ENCODE measurements at places on chromosomes 16 and 17.
A peak's percentile ranks its signal among the peaks of the same experiment; 100 is the strongest.

GRCh38 chr17:68210570-68211315 is 37.1 kb upstream of the AMZ2 start:
- DNase-seq = no peak

- no peak for DNase-seq
Observed at GRCh38 chr16:69424935-69425784, 741 bp downstream of the CYB5B start.

DNA sequence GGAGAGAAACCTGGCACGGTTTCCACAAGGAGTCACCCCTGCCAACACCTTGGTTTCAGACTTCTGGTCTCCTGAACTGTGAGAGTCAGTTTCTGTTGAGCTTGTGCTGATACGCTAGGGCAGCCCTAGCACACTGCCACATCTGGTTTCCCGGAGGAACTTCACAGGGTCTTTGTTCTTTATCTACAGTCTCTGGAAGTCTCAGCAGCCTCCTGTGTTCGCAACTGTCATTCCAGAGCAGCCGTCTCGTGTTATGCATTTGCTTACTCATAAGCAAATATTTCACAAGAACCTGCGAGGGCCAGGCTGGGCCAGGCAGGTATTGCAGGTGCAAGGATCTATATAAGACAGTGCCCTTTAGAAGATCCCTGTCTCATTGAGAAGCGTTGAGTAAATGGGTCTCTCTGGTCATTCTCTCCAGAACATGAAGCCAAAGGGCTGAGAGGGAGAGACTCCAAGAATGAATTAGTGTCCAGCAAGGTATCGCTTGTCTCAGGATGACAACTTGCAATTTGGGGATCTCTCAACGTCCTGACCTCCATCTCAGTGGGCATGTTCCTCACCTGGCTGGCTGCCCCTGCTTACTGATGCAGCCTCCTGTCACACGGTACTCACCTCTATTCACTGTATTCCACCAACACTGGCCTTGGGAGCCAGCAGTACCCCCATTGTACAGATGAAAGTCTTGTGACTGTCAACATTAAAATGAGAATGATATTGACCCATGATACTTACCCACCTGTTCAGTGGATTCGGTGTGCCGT is 141.2 kb downstream of the WWOX start:
- no peak for DNase-seq

GRCh38 chr17:2087597-2088211 is 32.8 kb downstream of the HIC1 start:
- peak; percentile 96 for DNase-seq

GRCh38 chr17:65346166-65346565 is 209.0 kb downstream of the RGS9 start:
- no peak for DNase-seq

DNA sequence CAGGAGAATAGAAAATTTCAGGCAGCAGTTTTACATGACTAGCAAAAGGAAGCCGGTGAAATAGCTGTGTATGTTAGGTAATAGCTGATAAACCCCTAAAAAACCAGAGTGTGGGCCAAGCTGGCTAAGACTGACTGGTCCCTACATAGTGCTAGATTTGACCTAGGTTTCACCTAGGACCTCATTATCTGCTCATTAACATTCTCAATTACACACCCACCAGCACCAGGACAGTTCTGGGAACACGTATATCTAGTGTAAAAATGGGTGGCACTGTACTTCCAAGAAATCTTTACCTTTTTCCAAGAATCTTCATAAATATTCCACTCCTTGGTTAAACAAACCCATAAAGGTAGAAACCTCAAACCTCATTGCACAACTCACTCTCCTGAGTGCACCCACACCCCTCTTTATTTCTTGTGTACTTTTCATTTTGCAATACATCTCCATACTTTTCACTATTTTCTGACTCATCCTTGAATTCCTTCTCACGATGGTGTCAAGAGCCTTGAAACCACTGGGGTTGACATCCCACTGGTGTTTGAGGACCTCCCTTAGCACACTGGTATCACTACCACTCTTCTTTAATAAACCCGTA is 262.7 kb upstream of the KCNJ16 start:
- no peak for DNase-seq

GRCh38 chr17:82943339-82943738 is 103.5 kb upstream of the ZNF750 start:
- DNase-seq = no peak

- no peak for DNase-seq
Observed at GRCh38 chr17:17570140-17570797, 21.2 kb downstream of the PEMT start.

- no peak for DNase-seq
Observed at GRCh38 chr17:42467889-42468288, 9.2 kb downstream of the ATP6V0A1 start.

DNA sequence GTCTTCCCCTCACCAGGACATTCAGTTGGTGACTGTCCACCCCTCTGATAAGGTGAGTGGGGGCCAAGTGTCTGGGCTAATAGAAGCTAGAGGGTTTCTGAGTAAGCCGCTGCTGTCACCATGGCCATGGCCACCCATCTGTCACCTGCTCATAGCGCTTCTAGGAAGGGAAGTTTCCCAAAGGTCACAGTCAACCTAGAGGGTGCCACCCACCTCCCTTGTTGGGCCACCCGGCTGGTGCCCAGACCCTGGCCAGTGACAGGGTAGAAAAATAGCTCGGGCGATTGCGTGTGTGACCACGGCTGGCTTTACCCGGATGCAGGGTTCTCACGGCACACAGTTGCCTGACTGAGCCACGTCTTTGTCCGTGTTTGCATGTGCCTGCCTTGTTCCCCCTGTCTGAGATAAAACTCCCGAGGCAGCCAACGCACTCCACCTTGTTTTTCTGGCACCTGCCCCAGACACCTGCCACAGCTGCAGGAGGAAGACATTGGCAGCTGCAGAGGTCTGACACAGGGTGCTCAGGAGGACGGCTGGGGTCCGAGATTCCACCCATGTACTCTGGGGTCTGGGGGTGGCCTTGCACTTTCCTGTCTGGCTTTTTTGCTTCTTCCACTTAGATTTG is 809 bp downstream of the PIRT start:
- DNase-seq = no peak

- no peak for DNase-seq
Observed at GRCh38 chr17:57062865-57063264, 22.2 kb upstream of the AKAP1 start.

- peak; percentile 43 for DNase-seq
Observed at GRCh38 chr17:58232707-58233156, 5.7 kb upstream of the LPO start.

DNA sequence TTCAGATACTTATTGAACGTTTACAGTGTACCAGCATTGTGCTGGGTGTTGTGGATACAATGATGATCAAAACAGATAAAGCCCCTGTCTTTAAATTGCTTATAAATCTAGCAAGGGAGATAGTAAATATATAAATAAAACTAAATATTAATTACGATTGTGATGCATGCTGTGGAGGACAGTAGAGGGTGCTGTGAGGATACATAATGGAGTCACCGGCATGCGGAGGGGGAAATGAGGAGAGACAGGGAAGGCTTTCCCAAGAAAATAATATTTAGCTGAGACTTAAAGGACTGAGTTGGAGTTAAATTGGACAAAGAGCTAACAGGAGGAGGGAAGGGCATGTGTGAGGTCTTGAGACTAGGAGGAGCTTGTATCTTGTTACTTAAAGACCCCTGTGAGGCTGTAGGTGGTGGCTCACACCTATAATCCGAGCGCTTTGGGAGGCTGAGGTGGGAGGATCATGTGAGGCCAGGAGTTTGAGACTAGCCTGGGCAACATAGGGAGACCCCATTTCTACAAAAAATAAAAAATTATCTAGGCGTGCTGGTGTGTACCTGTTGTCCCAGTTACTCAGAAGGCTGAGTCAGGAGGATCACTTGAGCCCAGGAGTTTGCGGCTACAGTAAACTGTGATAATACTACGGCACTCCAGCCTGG is 2.4 kb downstream of the DHRS7B start:
- no peak for DNase-seq

DNA sequence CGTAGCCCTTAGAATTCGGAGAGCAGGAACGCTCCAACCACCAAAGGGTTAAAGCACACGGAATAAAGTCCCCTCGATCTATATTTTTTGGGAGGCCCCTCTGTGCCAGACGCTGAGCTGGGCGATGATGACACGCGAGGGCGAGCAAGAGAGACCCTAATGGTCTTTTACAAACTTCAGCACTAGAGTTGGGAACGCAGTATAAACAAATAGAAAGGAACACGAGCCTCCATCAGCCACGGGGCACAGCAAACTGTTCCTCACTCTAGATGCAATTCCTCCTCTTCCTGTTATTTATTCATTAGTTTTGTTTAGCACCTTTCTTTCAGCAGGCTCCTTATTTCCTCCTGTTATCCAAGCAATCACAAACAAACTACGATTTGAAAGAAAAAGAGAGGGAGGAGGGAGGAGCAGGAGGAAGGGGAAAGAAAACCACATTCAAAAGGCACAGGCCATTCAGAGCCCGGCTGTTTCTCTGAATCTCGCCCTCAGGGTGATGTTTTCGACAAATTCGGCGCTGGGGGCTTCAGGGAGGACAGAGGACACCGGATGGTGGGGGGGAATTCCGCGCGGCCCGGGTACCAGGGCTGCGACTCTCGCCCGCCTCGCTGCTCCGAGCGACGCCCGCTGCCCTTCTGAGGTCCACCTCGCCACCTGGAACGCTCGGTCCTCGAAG is 1.6 kb downstream of the TOX3 start:
- no peak for DNase-seq

- no peak for DNase-seq
Observed at GRCh38 chr16:2024032-2024420, 2.7 kb upstream of the NHERF2 start.

DNA sequence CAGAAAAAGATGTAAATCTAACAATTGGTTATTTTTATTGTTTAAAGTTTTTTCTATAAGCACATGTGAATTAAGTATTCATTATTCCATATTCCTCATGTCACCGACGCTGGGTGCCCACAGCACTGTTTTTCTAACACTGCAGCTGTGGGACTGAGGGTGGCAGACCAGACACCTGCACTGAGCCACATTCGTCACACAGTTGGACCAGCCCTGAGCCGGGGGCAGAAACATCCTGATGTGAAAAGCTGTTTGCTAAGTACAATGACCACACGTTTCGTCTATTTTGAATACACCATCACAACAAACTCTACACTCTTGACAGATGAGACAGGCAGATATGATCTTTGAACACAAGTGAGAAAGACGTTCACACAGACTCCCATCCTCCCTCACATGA is 749.5 kb downstream of the KCNJ18 start:
- no peak for DNase-seq

- DNase-seq = no peak
Observed at GRCh38 chr17:57986841-57987580, 1.0 kb downstream of the VEZF1 start.

- DNase-seq = no peak
Observed at GRCh38 chr17:64781810-64782555, 119.9 kb upstream of the SMURF2 start.

DNA sequence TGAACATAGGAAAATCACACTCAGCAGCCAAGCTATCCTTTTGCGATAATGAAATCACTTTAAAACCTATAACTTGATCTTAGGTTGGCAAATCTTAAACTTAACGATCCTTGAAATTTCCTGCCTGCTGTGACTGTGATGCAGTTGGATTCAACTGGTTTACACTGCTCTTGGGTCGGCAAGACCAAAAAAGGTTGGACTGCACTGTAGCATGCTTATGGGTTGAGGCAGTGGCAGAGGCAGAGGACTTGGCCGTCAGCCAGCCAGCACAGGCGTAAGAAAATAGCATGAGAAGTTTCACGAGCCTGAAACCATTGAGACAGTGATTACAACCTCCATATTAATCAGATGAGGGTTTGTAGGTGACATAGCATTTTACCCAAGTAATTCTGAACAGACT is 21.4 kb downstream of the WSB1 start:
- DNase-seq = no peak

- no peak for DNase-seq
Observed at GRCh38 chr16:687499-687898, 2.7 kb downstream of the WDR24 start.

- DNase-seq = no peak
Observed at GRCh38 chr17:72386619-72387237, 265.9 kb downstream of the SOX9 start.

DNA sequence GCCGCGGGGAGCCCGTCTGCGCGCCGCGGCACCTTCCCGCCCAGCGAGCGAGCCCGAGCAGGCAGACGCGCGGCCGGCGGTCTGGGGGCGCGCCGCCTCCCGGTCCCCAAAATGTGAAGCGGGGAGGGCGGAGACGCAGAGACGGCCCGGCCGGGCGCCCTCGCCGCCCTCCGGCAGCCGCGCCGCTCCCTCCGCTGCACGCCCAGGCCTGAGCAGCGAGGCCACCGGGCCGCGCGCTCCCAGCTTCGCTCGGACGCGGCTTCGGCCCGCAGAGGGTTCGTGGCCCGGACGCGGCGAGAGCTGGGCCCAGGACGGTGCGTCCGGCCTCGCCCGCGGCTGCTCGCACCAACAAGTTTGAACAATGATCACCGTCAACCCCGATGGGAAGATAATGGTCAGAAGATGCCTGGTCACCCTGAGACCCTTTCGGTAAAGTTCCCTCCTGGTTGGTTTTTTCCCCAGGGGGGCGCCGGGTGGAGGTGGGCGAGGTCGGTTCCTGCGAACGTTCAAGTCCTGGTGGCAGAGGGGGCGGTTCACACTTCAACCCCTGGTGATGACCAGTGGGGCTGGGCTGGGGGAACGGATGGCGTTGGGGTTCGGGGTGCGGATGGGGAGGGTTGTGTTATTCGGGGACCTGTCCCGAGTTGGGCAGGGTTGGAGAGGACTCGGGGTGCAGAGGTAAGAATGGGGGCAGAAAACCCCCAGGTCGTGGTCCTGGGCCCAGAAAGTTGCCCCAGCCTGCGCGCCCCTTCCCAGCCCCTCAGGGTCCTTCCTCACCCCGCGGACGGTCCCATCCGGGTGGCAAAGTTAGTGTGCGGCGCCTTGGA is 678 bp downstream of the MGAT5B start:
- no peak for DNase-seq

All from bone marrow (tissue), 2 donors.